NCI-H510A (cell line): ENCODE measurements at places on chromosomes 16 and 17.
A peak's percentile ranks its signal among the peaks of the same experiment; 100 is the strongest.

- peak; percentile 59 for DNase-seq
Observed at GRCh38 chr17:72587773-72588511, 467.1 kb downstream of the SOX9 start.

DNA sequence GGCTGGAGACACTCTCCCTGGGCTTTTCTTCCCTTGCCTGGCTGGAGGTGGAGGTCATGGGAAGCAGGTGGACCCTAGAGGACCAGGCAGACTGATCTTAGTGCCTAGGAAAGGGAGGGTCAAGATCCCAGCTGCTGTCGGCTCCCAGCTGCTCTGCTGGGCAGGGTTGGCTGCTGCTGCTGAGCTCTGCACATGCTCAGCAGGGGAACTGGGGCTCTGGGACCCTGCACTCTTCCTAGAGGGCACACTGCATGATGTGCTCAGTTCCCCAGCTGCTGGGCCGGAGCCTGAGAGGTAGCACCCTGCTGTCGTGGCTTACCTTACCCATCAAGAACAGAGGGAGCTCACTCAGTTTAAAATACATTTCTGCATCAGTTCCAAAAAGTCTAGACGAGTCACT lies 34.3 kb downstream of the VAC14 start:
- DNase-seq = no peak

DNA sequence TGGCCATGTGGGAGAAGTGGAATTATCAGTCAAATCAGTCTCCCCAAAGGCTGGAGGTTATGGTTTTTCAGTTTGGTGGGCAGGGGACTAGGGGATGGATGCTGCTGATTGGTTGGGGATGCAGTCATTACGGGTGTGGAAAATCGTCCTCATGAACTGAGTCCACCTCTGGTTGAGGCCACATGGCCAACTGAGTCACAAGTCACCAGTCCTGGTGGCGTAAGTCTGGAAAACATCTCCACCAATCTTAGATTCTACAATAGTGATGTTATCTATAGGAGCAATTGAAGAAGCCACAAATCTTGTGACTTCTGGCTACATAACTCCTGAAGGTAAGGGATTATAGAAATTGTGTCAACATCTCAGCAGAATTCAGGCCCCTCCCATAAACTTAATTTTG lies 5.2 kb upstream of the RNF135 start:
- DNase-seq = no peak

GRCh38 chr16:65634833-65635232 lies 513.0 kb upstream of the CDH11 start:
- no peak for DNase-seq

DNA sequence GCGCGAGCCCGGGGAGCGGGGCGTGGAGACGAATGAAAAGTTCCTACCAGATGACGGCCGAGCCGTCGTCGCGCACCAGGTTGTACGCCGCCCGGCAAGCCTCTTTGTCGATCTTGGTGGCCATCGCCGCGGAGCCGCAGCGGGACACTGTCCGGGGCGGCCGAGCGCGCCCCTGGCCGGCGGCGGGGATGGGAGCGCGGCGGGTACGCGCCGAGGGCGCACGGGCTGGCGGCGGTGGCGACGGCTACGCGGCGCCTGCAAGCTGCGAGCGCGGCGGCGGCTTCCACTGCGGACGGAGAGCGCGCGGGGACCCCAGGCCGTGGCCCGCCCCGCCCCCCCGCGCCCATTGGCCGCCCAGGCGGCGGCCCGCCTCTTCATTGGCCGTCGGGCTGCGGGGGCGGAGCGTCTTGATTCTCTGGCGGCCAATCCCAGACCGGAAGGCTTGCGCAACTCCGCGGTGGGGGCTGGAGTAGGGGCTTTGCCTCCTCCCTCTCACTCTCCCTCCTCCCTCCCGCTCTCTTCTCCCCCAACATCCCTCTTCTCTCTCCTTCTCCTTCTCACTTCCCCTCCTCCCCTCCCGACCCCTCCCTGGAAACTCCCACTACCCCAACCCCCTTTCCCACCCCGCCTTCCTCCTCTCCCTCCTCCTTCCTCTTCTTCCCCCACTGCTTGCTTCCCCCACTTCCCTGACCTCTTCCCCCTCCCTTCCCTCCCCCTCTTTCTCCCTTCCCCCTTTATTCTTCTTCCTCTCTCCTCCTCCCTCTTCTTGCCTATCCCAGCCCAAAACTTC lies at the start of gene COTL1:
TSS of gene COTL1 (minus strand) at position 288 of the 790 bp plus-strand sequence. CDS start at position 124, 164 bp downstream.
- peak; percentile 97 for DNase-seq

GRCh38 chr17:20988001-20988636 lies 54.7 kb downstream of the USP22 start:
- DNase-seq = no peak

GRCh38 chr16:8929086-8929748 lies 34.5 kb downstream of the USP7 start:
- peak; percentile 49 for DNase-seq

DNA sequence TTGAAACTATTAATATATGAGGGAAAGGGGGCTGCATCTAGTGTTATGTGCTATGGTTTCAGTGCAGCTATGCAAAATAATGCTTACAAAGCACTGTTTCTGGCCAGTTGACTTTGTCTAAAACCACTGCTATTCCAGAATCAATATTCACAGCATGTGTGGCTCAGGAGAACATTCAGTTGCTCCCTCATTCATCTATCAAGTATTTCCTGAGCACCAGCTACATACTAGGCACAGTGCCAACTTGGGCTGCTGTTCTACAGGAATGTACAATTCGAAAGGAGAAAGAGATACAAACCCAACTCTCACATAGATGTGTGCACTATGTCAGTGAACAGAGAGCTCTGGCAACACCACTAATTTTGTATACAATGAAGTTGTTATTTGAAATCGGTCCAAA lies 183.0 kb downstream of the PHKB start:
- no peak for DNase-seq

DNA sequence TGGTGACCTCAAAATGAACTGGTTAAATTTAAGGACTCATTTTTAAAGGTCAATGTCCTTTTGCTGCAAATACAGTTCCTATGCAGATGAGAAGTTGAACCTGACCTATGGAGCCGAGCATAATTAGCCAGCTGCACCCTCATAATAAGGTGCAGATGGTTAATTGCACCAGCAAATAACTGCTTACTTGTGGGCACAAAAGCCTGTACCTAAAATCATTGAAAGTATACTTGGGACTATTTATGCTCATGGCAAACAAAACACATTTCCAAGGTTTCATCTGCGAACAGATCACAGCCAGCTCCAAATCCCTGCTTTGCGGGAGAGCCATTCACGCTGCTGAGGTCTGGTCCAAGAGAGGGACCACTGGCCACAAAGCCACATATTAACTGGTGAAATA lies 13.0 kb downstream of the HYDIN start:
- DNase-seq = no peak

DNA sequence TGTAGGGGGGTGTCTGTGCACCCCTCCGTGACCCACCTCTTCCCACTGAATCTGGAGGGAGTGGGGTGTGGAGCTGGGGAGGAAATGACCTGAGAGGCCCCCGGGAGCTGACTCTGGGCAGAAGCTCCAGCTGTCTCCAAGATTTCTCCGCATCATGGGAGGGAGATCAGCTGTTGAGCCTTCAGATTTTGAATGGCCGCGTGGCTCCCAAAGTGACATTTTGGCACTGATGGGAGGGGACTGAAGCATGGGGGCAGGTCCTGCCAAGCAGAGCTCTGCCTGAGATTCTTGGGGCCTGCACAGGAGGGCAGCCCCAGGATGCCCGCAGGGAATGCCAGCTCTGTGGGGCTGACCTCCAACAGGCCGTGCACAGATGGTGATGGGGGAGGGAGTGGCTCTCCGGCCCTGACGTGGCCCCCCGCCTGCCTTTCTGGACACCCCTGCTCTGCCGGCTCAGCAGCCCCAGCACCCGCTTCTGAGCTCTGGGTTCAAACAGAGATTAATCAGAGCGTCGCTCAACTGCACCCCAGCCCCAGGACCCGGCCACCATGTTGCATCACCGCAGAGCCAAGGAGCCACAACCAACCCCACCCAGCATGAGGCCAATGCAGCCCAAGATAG lies 25.3 kb upstream of the UBE2I start:
- DNase-seq = no peak

DNA sequence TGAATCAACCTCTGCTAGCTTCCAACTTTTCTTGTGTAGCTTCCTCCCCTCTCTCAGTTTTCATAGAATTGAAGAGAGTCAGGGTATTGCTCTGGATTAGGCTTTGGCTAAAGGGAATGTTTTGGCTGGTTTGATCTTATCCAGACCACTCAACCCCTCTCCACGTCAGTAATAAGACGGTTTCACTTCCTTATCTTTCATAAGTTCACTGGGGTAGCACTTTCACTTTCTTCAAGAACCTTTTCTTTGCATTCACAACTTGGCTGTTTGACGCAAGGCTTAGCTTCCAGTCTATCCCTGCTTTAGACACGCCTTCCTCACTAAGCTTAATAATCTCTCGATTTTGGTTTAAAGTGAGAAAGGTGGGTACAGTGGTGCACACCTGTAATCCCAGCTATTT lies 29.7 kb upstream of the OR1A2 start:
- no peak for DNase-seq

DNA sequence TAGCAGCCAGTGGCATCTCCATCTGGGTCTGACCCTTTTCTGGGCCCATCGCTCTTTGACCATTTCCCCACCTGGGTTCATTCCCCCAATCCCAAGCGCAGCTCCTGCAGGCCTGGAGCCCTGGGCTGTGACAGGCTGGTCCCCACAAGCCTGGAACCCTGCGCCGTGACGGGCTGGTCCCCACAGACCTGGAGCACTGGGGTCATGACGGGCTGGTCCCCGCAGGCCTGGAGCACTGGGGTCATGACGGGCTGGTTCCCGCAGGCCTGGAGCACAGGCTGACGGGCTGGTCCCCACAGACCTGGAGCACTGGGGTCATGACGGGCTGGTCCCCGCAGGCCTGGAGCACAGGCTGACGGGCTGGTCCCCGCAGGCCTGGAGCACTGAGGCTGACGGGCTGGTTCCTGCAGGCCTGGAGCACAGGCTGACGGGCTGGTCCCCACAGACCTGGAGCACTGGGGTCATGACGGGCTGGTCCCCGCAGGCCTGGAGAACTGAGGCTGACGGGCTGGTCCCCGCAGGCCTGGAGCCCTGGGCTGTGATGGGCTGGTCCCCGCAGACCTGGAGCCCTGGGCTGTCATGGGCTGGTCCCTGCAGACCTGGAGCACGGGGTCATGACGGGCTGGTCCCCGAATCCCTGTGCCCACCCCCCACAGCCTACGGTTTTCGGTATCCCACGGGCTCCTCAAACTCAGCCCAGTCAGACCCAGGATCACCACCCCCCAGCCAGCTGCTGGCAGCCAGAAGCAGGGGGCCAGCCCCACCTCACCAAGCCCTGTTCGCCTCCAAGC lies 16.6 kb downstream of the TMC6 start:
- no peak for DNase-seq

GRCh38 chr16:71917900-71918299 lies 22.6 kb downstream of the IST1 start:
- DNase-seq = no peak

- no peak for DNase-seq
Observed at GRCh38 chr16:80503107-80503506, 37.7 kb upstream of the DYNLRB2 start.

- DNase-seq = no peak
Observed at GRCh38 chr17:64162554-64162953, 32.6 kb upstream of the ERN1 start.

DNA sequence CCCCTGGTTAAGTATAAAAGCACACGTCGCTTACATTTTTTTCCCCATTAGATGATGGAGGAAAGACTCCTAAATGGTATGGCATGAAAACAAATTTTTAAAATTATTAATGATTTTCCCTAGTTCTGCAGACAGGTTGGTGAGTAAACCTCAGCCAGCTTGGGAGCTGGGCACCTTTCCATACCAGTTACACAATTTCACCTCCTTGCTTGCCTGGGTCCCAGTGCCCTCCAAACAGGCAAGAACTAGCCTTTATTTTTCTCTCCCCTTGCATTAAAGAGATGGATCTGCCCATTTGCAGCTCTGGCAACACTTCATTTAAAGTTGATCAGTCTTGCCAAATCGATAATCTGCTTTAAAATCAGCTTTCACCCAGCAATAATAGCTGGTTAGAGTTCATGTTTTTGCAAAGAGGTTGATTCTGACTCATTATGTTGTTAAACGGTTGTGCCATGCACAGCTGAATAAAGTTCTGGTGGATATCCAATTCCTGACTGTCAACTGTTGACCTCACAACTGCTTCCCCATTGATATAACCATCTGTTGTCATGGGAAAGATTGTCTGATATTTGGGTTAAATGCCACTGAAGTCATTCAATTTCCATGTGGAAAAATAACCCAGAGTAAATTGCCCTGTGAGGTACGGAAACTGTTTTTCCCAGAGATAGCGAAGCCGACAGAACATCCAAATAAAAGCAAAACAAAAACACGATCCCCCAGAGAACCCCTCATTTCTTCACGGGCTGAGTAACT lies 1.3 kb downstream of the C17orf58 start:
- DNase-seq = no peak

GRCh38 chr17:44024853-44025252 lies 10.1 kb upstream of the TMEM101 start:
- DNase-seq = no peak

GRCh38 chr17:65467156-65467555 lies 94.3 kb downstream of the AXIN2 start:
- no peak for DNase-seq

GRCh38 chr16:67433131-67433719 lies 2.3 kb downstream of the HSD11B2 start:
- DNase-seq = no peak

DNA sequence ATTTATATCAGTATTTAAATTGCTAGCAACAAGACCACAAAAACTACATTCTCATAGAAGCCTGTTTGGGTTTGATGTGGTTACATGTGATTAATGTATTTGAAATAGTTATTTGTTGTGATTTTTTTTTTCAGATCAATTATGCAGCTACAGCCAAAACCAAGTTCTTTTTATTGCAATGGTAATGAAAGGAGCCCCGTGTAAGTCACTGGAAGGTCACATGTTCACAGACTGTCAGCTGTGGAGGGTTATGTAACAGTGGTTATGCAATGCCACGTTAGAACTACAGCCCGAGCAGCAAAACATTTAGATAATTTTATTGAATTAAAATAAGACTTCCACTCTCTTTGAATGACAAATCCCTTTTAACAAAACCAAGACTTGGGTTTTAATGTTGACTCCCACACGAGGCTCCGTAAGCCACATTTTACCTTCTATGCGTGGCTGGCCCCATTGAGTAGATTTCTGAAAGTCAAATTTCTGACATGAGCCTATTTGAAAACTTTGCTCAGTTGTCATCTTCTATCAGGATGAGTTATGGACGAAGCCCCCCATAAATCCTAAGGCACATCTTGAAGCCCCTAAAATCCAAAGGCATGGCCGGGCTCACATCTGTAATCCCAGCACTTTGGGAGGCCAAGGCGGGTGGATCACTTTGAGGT lies 41.8 kb upstream of the SEC14L1 start:
- DNase-seq = no peak

DNA sequence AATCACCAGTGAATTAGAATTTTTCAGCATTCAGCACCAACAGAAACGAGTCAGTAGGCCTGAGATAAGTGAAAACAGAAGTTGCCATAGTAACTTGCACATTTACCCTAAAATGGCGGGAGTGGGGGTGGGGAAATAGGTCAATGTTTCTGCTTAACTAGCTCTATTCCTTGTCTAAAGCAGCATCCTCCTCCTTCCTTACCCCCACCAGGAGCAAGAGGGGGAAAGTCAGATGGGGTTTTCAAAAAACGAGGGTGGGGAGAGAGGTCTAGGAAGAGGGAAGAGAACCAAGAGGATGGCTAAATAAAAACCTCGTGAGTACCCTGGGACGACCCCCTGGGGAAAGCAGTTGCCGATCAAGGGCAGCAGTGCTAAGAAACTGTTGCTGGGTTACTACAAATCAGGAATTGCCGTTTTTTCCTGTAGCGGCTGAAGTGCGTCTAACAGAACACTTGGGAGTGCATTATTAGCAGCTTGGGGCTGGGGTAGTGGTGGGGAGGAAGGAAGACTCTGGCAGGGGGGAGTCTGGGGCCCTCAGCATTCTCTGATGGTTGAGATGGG lies 34.4 kb upstream of the MNT start:
- peak; percentile 5 for DNase-seq
